Activated naive CD8-positive, alpha-beta T cell treated with anti-CD3 and anti-CD28 coated beads, Interleukin-2, amount 10 ng/mL, durations not matched to agents 7 days and 5 days (primary cell): ENCODE measurements at places on chromosomes 1 and 21. TPM values are rescaled to one million over a fixed set of nuclear protein-coding genes. Genes with fewer than 3 reads are reported as not detected.

DNA sequence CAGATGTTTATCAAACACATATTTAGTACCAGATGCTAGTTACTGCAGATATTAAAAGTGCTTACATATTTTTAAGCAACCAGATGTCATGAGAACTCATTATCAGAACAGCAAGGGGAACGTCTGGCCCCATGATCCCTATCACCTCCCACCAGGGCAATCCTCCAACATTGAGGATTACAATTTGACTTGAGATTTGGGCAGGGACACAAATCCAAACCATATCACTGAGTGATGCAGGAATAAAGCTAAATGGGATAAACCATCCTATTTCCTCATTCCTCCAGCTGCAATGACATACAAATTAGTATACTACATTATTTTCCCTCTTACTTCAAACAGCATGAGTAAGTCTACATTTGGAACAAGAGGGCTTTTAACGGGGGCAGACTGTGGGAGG is 3.1 kb upstream of the KCNK2 start:
- DNase-seq = no peak
- peaks cover 42% of the 10 kb centered on the region for H3K27me3 ChIP-seq
- H3K4me1 ChIP-seq = peaks cover 2% of the 10 kb centered on the region
- no peaks in the 10 kb centered on the region for H3K36me3 ChIP-seq
- no peak overlapping the region for H3K4me3 ChIP-seq

- peaks cover 13% of the 10 kb centered on the region for H3K36me3 ChIP-seq
- H3K27me3 ChIP-seq = no peaks in the 10 kb centered on the region
- H3K4me1 ChIP-seq = peaks cover 12% of the 10 kb centered on the region
- H3K4me3 ChIP-seq = no peak overlapping the region
- peak overlapping the region; percentile 1 for H3K27ac ChIP-seq
- no peak for DNase-seq
These were observed 8.9 kb downstream of the XKR8 start for GRCh38 chr1:27968692-27969091.

Gene POU3F1
- 0.83 TPM for total RNA-seq

Gene LCE3D
- not detected for total RNA-seq

Gene SKI
- total RNA-seq = 71.6 TPM

Gene NR5A2
- not detected for total RNA-seq
